ENCODE measurements at places on chromosomes 2 and 18. TPM values are rescaled to one million over a fixed set of nuclear protein-coding genes. Genes with fewer than 3 reads are reported as not detected.

LONRF2 gene
- 12.8 TPM for total RNA-seq

RPRM gene
- total RNA-seq = 0.44 TPM

DSC2 gene
- 18.0 TPM for total RNA-seq

FSHR gene
- 0.31 TPM for total RNA-seq

SMYD1 gene
- total RNA-seq = 138 TPM

HOXD3 gene
- 0.73 TPM for total RNA-seq

TXNDC2 gene
- total RNA-seq = not detected

C2orf80 gene
- total RNA-seq = not detected

RSAD2 gene
- total RNA-seq = 8.0 TPM

IKZF2 gene
- total RNA-seq = 6.3 TPM

ARHGAP25 gene
- 11.0 TPM for total RNA-seq

All from left cardiac atrium (tissue), 4 donors.